ENCODE measurements at places on chromosomes 2 and 18.

GRCh38 chr2:45289997-45290709 is 280.9 kb upstream of the SIX2 start:
- no peak for DNase-seq

DNA sequence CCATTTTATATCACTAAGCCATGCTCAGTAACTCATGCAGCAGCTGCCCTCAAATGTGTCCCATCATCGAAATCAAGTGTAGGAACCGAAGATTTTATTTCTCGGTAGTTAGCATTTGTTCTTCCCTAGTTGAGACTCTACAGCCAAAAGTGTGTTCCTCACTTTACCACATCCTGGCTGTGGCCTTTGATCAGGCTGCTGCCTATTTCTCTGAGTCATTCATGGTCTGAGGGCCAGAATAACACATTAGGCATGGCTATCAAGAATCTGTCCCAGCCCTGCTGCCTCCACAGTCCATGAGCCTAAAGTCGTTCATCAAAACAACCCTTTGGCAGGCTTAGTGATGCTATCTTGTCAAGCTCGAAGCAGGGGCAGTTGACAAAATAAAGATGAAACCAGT is 300.1 kb downstream of the TDRD15 start:
- no peak for DNase-seq

DNA sequence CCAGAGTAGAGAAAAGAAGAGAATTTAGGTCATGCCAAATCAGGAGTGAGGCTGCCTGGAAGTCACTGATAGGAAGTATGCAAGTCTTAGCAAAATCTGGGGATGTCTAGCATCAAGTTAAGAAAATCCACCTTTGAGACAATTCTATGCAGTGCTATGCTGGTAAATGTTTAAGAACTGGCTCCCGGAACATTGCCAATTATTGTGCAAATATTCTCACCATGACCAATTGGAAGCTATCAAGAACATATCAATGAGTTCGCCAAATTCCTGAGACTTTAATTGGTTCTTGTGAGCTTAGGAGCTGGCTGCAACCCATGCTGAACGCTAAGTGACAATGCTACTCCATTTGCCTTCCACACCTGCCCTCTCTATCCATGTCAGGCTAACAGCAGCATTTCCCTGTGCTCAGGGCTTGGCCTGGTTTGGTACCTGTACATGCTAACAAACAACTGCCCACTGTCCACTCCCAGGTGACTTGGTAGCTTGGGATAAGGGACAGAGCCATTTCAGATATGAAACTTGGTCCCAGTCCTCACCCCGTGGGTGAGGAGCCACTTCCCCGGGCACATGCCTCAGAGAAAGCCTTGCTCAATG is 172.9 kb upstream of the KLHL29 start:
- DNase-seq, result no peak

- DNase-seq, result no peak
These were observed 415.1 kb upstream of the MAP2 start for GRCh38 chr2:209008636-209009287.

GRCh38 chr2:171320208-171320621 is 113.6 kb downstream of the METTL8 start:
- no peak for DNase-seq

DNA sequence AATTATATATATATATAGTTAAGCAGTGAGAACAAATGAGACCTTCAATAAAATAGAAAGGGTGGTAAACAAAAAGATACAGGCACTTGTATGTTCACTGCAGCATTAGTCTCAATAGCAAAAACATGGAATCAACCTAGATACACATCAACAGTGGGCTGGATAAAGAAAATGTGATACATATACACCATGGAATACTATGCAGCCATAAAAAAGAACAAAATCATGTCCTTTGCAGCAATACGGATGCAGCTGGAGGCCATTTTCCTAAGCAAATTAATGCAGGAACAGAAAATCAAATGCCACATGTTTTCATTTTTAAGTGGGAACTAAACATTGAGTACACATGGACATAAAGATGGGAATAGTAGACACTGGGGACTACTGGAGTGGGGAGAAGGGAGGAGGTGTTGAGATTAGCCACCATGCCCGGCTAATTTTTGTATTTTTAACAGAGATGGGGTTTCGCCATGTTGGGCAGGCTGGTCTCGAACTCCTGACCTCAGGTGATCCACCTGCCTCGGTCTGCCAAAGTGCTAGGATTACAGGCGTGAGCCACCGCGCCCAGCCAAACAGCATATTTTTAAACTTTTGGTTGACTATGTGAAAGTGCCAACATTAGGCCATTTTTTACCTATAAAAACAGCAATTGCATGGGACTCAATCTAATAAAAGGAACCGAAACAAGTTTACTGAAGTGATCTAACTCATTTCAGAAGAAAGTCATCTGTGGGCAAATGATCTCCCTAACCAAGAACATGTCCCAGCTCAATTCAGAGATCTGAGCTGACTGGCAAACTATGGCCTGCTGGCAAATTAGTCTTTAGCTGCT is 23.7 kb downstream of the ICA1L start:
- DNase-seq, result no peak

GRCh38 chr2:238728330-238729260 is 119.3 kb upstream of the TWIST2 start:
- DNase-seq, result peak; percentile 27

GRCh38 chr18:33239298-33239697 is 201.2 kb downstream of the CCDC178 start:
- no peak for DNase-seq

DNA sequence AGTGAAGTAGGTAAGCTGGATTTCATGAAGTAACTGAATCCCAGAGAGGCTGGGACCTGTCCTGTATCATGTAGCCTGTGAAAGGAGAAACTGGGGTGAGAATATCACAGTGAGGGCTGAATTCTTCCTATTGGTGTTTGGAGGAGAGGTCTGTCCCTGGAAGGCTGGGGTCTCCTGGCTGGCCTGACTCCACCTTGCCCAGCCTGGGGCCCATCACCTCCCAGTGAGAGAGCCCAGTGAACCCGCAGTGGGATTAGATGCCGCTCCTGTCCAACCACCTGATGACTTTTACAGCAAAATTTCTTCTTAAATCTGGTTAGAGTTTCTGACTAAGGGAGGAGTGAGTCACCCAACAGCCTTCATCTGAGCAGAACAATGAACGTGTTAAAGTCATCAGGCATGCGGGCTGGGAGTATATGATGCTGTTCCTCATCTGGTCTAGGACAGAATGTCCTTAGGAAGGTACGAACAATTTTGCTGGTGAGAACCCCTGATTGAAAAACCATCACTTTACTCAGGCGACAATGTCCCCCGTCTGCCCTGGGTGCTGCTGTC is 152.9 kb downstream of the LPIN1 start:
- peak; percentile 52 for DNase-seq

DNA sequence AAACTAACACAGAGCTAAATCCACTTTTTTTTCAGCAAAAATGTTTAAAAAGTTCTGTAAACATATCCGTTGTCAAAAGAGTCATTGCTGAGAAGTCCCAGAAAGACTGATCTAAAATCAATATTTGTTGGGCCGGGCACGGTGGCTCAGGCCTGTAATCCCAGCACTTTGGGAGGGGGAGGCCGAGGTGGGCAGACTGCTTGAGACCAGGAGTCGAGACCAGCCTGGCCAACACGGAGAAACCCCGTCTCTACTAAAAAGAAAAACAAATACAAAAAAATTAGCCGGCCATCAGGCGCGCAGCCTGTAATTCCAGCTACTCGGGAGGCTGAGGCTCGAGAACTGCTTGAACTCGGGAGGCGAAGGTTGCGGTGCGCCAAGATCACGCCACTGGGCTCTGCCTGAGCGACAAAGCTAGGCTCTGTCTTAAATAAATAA is 1.4 kb downstream of the OLA1 start:
- no peak for DNase-seq

DNA sequence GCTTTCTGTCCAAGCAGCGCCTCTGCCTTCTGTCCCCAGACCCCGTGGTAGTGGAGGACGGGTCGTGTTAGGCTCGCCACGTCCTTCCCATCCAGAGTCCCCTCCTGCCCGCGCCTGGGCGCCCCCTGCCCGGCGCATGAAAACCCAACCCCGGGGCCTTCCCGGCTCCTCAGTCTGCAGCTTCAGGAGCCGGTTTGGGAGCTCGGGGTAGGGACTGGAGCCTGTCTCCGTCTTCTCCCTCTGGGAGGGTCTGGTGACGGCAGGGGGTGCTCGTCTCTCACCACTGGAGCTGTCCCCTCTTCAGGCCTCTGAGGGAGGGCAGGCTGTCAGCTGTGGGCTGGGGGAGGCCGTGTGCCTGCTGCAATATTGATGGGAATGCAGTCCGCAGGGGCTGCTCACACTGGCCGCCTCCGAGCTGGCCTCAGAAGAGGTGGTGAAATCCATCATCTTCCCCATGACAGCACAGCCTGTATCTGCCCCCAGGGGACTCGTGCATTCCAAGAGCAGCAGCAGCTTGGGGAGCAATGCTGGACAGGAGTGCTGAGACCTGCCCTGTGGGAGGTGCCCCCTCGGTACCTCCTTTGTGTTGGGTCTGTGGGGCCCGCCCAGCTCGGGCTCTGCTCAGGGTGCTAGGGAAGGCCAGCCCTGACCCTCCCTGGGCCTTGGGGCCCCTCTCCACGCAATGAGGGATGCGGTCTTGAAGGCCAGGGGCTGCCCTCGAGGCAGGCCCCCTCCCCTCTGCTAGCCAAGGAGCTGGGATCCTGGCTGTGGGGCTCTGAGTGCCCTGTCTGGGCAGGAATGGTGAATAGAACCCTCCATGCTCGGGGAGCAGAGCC is 17.8 kb upstream of the KLHL30 start:
- DNase-seq, result no peak
